NCI-H2029 (cell line): ENCODE measurements at places on chromosomes 12 and 14.

- no peak for DNase-seq
These were observed 44.1 kb downstream of the VWF start for GRCh38 chr12:6080149-6081045.

GRCh38 chr14:22448905-22449599 lies 140.0 kb downstream of the DAD1 start:
- no peak for DNase-seq

DNA sequence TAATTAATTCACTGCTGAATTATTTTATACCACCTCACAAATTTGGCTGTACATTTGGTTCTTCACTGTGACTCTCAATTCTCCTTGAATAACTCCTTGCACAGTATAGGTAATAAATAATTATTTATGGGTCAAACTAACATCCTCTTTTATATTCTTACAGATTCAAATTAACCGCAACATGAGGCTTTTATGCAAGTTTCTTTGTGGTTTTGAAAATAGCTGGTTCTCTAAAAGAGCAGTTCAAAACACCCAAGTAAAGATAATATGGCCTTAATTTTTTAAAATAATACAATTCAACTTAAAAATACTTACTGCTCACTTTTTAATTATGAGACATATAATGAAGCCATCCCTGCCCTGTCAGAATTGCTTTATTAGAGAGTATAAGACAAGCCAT lies 12.9 kb upstream of the TRIM9 start:
- DNase-seq: no peak

DNA sequence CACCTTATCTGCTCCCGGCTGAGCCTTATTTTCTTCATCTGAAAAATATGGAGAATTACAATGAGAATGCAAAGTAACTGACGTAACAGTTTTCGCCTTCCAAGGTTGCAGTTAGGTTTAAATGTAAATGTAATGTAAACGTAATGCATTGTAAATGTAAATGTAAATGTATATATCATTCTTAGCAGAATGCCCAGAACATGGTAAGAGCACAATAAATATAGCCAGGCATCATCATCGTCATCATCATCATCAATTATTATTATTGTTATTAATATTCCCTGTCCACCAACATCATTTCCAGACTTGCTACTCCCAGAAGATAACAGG lies 770.0 kb downstream of the MED13L start:
- no peak for DNase-seq

DNA sequence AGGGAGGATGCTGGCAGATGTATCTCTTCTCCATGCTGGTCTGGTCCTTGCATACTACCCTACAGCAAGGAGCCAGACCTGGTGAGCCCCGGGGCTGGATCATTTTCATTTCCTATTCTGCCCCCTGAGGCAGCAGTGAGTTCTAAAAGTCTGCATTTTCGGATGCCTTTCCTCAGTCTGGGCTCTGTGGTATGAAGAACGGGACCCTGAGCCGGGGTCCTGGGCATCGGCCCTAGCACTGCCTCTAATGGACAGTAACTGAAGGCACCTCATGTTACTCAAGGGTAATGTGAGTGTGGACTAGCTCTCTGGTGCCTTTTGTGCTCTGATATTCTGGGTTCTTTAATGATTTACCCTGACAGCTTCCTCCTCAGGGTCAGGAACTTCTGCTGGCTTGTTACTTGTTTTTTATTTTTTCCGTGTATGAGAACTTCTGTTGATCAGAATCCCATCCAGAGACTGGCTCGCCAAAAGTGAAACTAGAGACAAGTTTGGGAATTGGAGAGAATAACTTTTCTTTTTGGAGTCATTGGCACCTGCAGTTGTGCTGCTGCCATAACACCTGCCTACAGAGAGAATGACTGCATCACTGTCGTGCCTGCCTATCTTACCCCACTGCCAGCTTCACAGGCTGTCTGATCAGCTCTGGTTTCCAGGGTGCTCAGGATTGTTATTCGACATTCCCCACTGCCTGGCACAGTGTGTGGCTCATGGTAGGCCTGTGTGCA lies 62.3 kb downstream of the SUSD6 start:
- DNase-seq: no peak

GRCh38 chr14:76908834-76909233 lies 82.6 kb downstream of the LRRC74A start:
- no peak for DNase-seq

DNA sequence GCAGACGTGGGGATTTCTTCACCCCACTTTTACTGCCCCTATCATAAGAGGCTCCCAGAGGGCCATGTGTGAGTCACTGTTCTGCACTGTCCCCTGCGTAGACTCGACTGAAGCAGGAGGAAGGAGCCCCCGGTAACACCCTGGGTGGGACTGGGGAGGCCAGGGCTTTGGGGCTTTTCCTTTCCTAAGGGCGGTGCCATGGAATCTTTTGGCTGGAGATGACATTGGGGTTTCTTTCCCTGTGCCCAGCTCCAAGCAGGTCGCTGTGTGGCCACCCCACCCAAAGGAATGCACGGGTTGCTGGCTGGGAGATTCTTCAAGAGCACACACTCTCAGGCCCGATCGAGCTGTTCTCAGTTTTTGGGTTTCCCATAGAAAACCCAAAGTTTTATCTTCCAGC lies 62.3 kb upstream of the RIN3 start:
- no peak for DNase-seq

GRCh38 chr12:87943023-87943422 lies 86.2 kb downstream of the C12orf50 start:
- DNase-seq: no peak

DNA sequence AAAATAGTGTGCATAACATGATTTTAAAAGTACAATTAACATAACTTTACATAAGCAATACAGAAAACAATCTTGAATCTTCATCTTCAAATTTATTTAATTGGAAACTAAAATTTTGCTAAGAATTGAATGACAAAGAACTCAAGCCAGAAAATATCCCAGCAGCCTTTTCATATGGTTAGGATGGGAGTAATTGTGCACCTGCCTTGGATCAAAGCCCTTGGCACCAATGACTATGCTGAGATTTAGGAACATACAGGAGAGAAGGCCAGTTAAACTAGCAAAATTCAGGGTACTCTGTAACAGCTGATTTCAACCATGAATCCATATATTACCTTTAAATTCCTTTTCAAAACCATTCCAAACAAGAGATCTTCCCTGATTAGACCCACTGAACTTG lies 5.8 kb downstream of the KERA start:
- DNase-seq: no peak

DNA sequence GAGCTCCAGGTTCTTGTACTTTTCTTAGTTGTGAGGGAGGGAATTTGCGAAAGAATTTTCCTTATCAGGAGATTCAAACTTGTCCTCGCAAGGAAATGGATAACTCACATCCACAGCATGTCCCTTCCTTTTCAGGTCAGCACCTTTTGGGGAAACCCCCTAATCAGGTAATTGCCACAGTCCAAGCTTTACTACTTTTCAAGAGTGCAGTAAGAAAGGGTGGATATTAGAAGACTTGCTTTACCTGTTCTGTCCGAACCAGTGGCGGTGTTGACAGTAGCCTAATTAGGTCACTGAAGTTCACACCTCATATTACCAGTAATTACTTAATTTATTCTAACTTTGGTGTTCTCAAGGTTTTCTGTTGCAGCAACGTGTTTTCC lies 6.7 kb upstream of the C12orf50 start:
- DNase-seq: no peak

- no peak for DNase-seq
These were observed 6.6 kb downstream of the ATXN3 start for GRCh38 chr14:92099802-92100201.

GRCh38 chr12:122205053-122205925 lies 1.8 kb downstream of the B3GNT4 start:
- DNase-seq: no peak

DNA sequence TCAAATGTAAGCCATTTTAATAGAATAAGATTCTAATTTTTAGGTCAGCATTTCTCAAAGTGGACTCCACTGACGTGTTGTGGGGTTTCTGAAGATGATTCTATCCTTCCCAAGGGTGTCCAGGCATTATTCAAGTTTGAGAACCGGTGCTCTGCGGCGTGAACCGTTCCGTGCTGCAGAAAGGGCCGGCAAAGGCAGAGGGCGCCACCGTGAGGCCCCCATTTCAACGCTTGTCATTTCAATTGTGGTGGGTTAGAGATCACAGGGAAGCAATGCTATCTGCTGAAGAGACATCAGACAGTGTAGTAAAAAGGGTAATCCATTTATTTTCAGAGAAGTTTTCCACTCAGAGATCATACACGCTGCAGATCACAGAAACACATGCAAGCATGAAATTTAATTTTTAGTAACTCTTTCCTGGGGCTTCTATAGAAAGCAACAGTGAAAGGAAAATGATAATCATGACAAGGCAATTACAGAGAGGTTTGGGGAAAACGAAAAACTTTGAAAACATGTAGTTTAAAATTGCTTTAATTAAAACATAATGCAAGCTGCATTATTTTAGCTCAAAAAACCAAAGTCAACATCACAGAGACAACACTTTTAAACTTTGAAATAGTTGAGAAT lies 201.7 kb downstream of the EXOC5 start:
- DNase-seq: peak; percentile 22

DNA sequence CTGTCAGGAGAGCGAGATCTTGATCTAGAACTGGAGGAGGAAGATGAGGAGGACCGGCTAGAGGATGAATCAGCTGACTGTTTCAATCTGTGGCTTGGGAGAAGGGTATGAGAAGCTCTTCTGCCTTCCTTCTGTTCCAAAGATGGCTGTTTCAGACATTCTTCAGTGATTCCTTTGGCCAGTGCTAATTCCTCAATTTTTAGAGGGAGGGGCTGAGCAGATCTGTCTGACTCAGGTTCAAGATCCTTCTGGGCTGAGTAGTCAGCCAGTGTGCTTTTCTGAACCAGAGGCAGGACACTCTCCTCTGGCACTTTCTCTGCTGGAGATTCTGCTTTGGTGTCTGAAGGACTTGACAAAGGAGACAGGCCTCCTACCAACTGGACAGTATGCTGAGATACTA lies 15.2 kb downstream of the ACIN1 start:
- no peak for DNase-seq

DNA sequence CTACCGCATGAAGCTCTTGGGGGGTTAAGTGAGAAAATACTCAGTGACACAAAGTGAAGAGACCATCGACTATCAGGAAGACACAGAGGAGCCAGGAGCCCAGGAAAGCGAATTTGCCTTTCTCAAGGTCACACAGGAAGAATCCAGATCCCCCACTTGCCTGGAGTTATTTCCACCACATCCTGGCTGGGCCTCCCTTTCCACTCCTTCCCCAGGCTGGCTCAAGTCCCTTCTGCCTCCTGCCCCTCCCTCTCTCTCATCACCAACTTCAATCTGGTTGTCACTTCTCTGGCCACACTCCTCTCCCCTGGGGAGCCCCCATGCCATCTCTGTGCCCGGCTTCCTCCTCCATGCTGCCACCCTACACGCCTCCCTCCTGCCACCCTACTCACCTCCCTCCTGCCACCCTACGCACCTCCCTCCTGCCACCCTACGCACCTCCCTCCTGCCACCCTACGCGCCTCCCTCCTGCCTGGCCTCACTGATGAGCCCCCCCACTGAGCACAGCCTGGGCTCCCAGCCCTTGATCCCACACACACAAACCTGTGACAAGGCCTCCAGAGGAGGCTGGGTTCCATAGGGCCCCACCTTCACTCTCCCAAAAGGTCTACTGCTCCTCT lies 6.3 kb downstream of the SCNN1A start:
- no peak for DNase-seq

DNA sequence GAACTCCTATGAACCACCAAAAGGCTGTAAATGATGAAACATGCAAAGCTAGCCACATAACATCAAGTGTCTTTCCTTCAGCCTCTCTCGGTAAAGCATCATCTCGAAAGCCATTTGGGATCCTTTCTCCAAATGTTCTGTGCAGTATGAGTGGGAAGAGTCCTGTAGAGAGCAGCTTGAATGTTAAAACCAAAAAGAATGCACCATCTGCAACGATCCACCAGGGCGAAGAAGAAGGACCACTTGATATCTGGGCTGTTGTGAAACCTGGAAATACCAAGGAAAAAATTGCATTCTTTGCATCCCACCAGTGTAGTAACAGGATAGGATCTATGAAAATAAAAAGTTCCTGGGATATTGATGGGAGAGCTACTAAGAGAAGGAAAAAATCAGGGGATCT lies 61.2 kb downstream of the ATG14 start:
- no peak for DNase-seq

- no peak for DNase-seq
These were observed 271.5 kb upstream of the TBX3 start for GRCh38 chr12:114955414-114956014.

DNA sequence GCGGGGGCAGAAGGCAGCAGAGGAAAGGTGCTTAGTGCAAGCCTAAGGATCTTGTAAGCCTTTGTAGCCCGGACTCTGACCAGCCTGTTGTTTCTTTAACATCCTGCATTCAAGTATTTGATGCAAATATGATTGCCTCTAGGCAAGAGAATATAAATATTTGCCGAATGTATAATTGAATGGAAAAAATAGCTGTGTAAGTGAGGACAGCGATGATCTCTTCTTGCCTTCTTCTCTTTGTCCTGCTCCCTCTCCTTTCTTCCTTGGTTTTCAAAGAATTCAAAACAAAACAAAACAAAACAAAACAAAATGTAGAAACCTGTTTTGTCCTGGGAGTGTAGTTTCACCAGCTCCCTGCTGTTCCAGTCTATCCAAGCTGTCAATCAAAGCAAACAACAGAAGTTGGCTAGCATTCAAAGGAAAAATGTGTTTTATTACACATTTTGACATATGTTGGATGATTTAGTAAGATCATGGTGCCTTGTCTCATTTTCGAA lies 74.9 kb upstream of the CPM start:
- DNase-seq: peak; percentile 10

GRCh38 chr14:75279153-75279762 lies 630 bp downstream of the FOS start:
- DNase-seq: no peak

DNA sequence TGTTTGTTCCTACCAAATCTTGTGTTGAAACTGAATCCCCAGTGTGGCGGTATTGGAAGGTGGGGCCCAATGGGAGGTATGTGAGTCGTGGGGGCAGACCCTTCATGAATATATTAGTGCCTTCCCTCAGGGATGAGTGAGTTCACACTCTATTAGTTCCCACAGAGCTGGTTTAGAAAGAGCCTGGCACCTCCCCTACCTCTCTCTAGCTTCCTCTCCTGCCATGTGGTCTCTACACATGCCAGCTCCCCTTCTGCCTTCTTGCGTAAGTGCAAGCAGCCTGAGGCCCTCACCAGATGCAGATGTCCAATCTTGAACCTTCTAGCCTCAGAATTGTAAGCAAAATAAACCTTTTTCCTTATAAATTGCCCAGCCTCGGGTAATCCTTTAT lies 105.8 kb downstream of the SPTSSA start:
- no peak for DNase-seq

DNA sequence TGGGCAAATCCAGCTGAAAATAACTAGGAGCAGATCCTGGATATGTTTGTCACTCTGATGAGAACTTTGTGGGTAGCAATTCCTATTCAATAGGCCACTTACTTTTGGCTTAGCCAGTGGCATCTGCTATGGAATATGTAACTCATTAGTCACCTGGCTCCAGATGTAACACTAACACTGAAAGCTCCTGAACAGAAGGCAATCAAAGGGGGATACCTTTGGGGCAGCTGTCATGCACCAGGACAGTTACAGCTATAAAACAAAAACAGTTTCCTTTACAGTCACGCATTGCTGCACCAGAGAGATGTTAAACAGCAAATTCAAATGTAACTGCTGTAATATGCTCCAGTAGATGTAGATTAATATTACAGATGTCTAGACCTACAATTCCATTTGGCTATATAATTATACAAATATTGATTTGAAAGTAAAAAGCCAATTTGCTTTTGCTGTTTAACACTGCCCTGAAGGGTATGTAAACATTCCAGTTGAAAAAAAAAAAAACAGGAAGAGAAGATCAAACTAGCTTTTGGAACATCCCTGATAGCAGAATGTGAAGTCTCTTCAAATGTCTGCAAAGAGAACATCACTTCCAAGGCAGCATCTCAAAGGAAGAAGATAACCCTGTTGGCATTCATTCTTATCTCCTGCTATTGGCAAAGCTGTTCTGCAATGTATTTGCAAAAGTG lies 18.4 kb downstream of the RACGAP1 start:
- peak; percentile 25 for DNase-seq
